ENCODE measurements at places on chromosomes 11 and 22.

DNA sequence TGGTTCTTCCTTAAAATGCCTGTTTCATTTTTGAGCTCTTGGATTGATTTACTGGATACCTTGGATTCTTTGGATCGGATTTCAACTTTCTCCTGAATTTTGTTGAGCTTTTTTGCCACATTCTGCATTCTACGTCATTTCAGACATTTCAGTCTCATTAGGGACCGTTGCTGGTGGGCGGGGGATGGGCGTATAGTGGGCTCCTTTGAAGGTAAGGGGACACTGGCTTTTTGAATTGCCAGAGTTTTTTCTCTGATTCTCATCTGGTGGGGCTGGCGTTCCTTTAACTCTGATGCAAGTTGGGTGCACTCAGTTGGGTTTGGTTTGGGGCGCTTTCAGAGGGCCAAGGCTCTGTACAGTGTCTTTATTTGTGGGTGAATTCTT, 216.5 kb downstream of the DYNC2H1 start:
- DNase-seq = no peak

DNA sequence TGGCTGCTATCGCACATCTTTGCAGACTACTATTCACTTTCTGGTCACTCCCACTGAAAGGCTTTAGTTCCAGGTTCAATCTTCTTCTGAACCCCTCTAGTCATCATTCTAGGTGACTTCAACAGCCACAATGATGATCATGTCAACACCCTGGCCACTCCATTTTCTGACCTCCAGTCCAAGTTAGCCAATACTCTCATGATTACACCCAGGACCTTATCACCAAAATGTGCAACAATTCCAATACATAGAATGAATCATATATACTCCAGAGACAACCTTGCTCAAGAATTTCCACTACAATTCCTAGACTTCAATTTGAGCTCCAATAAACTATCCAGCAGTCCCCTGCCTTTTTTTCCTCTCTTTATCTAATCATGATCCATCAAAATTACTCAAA, 70.7 kb downstream of the PAK1 start:
- no peak for DNase-seq

DNA sequence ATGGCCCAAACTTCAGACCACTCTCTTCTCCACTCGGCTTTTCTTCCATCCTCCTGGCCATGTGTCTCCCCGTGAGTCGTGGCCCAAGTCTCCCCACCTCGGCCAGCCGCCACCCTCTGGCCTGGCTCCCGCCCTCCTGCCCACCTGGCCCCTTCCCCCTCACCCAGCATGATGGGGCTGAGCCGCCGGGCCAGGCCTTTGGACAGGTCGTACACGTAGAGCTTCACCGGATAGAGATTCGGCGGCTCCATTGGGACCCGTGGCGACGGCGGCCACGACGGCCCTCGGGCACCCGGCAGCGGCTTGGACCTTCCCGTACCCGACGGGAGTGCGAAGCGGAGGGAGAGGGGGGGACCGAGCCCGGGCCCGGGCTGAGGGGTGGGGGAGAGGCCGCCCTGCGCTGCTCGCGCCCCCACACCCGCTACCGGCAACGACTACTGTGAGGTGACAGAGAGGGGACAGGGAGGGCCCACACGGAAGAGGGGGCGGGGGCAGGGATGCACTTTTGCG, at the start of gene DESI1:
DESI1 (minus strand) TSS at position 455 of the 510 bp plus-strand sequence; CDS start at position 251, 204 bp downstream.
- DNase-seq = no peak

DNA sequence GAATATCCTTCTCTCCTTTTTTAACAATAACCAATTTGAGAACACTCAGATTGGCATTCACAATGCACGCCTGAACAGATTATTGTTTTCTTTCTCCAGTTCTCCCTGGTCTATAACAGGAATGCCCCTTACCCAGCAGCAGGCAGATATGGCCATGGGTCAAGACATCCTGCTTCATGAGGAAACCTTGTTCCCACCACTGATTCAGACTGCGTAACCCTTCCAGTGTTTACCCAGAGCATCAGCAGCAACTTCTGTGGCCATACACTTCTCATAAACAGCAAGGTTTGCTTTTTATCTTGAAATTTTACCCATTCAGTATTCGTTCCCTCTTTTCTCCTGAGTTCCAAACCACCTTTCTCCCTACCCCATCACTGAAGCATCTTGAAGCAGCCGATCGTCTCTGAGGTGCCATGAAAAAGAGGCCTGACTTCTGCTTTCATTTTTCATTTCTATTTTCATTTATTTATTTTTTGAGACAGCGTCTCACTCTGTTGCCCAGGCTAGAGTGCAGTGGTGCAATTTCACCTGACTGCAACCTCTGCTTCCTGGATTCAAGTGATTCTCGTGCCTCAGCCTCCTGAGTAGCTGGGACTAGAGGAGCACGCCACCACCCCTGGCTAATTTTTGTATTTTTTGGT, 9.6 kb downstream of the PTS start:
- no peak for DNase-seq
